ENCODE measurements at places on chromosomes 6 and 20.

- DNase-seq = no peak
Observed at GRCh38 chr20:23296841-23297701, 53.5 kb upstream of the NXT1 start.

DNA sequence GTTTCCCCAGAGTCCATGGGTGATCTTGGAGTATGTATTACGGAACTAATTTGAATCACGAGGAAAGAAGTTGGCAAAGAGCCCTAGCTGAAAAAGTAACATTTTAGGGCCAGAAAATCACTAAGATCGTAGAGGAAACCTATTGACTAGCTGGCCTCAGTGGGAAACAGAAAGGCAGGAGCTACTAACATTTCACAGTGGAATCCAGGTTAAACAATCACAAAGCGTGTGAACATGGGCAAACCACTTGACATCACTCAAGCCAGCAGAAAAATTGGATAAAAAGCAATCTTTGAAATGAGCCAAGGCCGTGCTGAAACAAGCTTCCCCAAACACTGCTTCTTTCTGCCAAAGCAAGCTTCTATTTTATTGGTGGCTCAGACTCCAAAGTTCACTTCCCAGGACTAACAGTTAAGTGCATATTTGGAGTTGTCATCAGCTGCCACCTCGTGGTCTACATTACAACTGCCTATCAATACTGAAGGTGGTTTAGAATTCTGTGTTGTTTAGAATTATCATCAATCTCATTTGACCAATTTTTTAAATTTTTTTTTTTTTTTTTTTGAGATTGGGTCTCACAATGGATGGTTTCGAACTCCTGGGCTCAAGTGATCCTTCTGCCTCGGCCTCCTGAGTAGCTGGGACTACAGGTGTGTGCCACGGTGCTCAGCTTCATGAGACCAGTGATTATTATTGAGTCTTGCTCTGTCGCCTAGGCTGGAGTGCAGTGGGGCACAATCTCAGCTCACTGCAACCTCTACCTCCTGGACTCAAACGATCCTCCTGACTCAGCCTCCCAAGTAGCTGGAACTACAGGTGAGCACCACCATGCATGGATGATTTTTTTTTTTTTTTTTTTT is 10.6 kb downstream of the RPS10 start:
- DNase-seq = peak; percentile 35

GRCh38 chr20:50193199-50193835 is 2.7 kb downstream of the CEBPB start:
- DNase-seq = no peak

- no peak for DNase-seq
Observed at GRCh38 chr20:48186915-48187314, 401.6 kb upstream of the SULF2 start.

- DNase-seq = no peak
Observed at GRCh38 chr6:12164508-12164770, 125.7 kb upstream of the EDN1 start.

DNA sequence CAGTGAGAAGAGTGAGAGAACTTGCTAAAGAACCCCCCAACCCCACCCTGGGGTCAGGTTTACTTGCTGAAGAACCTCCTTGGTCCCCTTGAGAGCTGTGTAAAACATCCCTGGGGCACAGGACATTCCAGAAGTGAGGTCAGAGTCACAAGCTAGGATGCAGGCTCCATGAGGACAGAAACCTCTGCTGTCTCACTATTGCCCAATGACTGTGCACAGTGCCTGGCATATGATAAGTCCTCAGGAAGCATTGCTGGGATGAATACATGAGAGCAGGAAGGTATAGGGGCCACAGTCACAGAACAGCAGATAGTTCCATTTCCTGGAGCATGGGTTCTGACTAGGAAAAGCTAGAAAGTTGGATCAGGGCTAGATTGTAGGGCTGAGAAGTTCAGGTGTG is 18.4 kb downstream of the NT5E start:
- no peak for DNase-seq

- no peak for DNase-seq
Observed at GRCh38 chr6:34953061-34954025, 64.3 kb downstream of the ANKS1A start.

DNA sequence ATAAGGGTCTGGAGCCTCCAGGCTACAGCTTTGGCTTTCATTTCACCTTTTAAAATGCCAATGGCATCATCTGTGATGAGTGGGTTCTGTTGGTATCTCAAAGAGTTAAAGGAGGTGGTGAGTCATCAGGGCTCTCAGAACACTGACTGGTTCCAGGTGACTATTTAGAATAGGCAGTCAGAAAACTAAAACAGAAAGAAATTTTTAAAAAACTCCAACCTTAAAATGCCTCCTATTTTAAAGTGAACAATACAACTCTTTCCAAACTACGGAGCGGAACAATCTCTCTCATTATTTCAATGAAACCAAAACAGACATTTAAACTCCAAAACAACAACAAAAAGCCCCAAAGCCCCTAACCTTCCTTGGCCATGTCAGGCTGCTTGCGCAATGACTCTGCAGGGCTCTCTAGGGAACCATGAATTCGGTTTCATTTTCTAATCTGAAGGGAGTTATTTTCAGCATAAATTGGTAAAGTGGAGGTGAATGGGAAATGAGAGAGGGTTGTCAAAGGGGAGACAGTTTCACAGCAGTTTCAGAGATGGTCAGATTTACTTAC is 194.9 kb downstream of the KIF6 start:
- DNase-seq = no peak

- DNase-seq = no peak
Observed at GRCh38 chr6:108884211-108885059, 36.2 kb downstream of the ARMC2 start.

GRCh38 chr6:155045561-155046404 is 50.7 kb downstream of the TIAM2 start:
- no peak for DNase-seq

GRCh38 chr6:33123732-33124524 is 48.1 kb downstream of the HLA-DPB1 start:
- no peak for DNase-seq

DNA sequence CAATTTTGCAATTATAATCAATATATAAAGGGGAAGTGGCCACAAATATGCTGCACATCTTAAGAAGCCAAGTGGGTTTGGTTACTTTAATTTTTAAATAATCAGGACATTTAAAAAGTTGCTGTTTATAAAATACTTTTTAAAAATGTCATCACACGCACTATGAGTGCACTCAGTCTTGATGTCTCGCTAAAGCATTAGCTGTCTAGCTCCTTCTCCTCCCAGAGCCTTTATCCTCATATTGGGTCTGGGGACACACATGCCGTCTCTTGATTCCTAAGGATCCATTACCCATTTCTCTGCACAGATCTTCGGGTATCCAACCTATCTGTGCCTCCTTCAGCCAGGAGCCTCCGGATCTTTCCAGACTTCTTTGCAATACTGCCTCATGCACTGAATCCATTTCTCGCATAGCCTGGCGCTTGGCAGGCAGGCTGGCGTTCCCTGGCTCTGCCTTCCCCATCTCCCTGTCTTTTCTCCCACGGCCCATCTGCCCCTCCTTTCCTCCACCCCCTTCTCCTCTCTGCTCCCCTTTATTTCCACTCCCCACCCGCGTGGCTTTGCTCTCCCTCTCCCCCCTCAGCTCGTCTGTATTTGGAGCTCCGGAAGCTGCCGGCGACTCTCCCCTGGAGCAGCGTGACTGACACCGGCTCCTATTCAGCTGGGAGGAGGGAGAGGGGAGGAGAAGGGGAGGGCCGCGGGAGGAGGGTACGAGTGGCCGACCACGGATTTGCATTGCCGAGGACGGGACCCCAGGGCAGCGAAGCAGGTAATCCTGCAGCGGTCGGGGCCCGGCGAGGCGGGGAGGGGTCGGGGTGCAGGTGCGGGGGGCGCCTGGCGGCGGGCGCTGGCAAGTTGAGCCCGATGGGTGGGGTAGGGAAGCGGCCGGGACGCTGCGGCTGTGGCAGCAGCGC is at the start of gene CAP2:
Gene CAP2 (plus strand): TSS at position 618 of the 914 bp plus-strand sequence. CDS start 27,961 bp downstream, outside the sequence.
- DNase-seq = no peak

- DNase-seq = no peak
Observed at GRCh38 chr6:137112067-137112355, 61.4 kb downstream of the IL22RA2 start.

DNA sequence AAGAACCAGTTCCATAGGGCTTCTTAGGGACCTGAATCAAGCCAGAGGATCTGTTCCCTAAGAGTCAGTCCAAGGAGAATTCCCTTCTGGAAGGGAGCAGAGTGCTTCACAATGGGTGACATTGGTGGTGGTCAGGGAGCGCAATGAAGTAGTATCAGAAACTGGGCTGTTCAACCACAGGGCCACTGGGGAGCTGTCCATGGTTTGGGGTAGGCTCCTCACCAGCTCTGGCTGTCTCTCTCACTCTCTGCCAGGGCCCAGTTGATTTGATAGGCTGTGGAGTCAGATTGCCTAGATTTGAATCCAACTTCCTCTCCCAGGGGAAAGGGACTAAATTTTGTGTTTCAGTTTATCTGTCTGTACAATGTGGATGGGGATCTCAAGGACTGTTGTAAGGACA is 36.7 kb upstream of the CHD6 start:
- DNase-seq = no peak

DNA sequence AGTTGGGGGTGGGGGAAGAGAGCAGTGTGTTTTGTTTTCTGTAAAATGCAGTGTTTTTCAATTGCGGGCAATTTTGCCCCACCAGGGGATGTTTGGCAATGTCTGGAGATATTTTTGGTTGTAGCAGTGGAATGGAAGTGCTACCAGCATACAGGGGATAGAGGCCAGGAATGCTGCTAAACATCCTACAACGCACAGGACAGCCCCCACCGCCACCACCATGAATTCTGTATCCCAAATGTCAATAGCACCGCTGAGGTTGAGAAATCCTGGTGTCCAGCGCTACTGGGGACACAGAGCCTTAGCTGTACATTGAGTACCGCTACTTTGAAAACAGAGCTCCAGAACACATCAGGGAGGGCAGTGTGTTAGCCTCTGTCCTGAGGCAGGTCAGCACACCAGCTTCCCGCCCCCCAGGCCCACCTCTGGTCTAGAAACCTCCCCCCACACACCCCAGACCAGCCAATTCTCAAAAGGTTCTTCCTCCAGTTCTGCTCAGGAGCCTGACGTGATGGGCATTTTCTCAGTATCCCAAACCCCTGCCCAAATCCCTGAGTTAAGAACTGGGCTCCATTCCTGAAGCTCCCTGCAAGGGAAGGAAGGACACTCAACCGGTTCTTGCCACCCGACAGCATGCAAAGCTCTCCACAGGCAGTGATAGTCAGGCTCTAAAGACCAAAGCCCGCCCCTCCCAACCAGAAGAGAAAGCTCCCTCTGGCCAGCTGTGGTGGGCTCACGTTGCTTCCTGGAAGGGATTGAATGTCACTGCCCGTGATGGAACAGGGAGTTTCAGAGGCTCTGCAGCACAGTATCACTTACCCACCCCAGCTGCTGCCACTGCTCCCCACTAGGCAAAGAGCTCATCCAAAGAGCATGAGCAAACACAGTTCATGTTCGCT is 321.5 kb upstream of the JARID2 start:
- DNase-seq = no peak

GRCh38 chr6:155248008-155249001 is 15.5 kb upstream of the CLDN20 start:
- peak; percentile 26 for DNase-seq

GRCh38 chr6:2918936-2919335 is 15.8 kb upstream of the SERPINB9 start:
- DNase-seq = no peak

- no peak for DNase-seq
Observed at GRCh38 chr6:55255113-55255512, 72.2 kb upstream of the GFRAL start.

- DNase-seq = no peak
Observed at GRCh38 chr20:53592992-53593465, 610 bp downstream of the ZNF217 start.

- DNase-seq = no peak
Observed at GRCh38 chr6:83365931-83366330, 64.9 kb downstream of the ME1 start.

- DNase-seq = no peak
Observed at GRCh38 chr6:95794749-95795148, 217.4 kb downstream of the MANEA start.

DNA sequence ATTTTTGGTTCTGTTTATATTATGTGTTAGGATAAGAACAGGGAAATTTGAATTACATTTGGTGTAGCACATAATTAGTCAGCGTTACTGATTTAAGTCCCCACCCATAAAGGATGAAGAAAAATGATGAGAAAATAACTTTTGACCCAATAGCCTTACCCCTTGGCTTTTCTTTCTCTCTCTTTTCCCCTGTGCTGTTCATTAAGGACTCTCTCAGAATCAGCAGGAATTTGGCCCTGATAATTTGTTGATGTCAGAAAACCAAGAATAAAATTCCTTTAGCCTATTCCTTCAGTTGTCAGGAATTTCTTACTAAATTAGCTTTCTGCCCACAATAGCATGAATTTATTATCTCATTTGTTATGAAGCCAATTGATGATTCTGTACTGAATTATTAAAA is 18.5 kb downstream of the PLCB1 start:
- no peak for DNase-seq

- no peak for DNase-seq
Observed at GRCh38 chr6:13877051-13877450, 47.7 kb upstream of the RNF182 start.

DNA sequence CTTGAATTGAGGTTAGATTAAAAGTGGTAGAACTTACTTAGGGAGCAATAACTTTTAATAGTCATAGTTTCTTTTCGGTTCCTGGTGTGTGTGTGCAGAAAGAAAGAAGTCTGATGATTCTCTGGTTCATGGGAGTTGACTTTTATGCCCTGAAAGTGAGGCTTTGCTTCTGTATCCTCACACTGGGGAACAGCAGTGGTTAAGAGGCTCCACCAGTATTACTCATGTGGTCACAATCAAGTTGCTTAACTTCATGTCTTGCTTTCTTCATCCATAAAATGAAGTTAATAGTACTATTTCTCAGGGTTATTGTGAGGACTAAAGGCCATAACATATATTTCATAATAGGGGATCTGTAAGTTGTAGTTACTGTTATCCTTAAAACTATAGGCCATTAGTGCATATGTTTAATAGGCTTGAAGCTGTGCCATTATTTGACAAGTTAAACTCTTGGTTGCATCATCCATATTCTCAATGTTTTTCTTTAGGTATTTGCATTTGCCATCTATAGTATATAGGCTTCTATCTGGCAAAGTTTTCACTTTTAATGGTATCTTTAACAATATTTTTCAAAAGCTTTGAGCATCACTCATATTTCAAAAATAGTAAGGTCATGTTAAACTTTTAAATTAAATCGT is 262.4 kb downstream of the PLCB1 start:
- no peak for DNase-seq

GRCh38 chr20:62346398-62347150 is 20.5 kb downstream of the LAMA5 start:
- no peak for DNase-seq

- DNase-seq = no peak
Observed at GRCh38 chr20:61733891-61734732, 331.6 kb downstream of the TAF4 start.
